ENCODE measurements at places on chromosomes 3 and 15.

DNA sequence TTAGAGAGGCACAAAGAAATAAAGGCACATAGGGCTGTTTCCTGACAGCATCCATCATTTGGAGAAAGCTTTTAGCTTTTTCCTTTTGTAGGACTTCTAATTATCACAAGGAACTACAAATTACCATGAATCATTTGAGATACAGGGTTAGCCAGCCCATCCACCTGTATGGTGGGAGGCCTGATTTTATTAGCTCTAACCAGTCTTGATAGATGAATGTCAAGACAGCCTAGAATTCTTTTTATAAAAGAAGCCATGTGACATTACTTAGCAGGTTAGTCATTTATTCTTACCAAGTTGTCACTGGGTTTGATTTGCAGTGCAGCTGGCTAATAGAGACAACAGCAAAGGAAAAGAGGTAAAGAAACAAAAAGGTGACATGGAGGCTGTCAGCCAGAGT, 618.1 kb downstream of the ZNF385D start:
- DNase-seq = no peak

DNA sequence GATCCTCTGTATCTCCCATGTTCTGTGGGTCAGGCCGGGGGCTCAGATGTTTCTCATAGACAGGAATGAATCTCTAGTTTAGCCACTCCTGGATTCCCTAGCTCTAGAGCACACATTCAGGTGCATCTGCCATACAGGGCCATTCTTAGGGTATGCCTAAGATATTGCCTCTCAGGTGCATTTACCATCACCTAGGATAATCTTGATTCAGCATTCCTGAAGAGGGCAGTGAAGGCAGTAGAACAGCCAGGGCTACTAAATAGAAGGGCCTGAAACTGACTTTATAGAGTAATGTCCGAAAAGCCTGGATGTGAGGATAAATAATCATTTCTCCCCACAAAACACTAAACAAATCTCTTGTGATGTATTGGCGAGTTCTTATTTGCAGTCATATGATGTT, 882.0 kb downstream of the AGBL1 start:
- DNase-seq = no peak

DNA sequence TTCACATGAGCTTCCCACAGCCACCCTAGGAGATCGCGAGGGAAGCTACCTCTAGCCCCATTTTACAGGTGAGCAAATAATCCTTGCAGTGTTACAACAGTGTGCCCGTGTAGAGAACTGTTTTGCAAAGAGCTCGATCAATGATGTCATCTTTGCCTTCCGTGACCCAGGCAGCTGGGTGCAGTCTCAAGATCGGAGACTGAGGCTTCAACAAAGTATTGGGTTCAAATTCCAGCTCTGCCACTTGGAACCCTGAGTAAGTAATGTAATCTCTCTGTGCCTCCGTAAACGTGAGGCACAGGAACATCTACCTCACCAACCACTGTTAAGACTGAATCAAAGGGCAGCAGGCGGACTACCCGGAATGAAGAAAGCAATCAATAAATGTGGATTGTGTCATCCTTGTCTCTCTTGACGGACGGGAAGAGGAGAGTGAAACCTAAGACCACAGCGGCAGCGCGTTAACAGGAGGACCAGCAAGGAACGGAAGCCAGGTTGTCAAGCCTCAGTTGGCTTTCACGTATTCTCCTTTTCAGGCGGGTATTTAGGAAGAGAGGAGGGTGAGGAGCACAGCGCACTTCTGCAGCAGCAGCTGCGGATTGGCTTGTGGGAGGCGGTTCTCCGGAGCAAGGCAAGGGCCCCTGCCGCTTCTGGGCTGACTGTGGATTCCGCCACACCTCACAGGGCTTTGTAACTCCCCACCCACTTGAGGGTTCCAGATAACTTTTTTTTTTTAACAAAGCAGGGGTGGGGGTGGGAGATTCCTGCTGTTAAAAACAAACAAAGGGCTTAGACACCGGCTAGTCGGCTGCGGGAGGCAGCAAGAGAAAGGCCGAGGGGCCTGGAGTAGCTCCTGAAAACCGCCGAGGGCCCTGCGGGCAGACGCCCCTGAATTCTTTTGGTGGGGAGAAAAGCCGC, 1.5 kb upstream of the SMAD3 start:
- no peak for DNase-seq

DNA sequence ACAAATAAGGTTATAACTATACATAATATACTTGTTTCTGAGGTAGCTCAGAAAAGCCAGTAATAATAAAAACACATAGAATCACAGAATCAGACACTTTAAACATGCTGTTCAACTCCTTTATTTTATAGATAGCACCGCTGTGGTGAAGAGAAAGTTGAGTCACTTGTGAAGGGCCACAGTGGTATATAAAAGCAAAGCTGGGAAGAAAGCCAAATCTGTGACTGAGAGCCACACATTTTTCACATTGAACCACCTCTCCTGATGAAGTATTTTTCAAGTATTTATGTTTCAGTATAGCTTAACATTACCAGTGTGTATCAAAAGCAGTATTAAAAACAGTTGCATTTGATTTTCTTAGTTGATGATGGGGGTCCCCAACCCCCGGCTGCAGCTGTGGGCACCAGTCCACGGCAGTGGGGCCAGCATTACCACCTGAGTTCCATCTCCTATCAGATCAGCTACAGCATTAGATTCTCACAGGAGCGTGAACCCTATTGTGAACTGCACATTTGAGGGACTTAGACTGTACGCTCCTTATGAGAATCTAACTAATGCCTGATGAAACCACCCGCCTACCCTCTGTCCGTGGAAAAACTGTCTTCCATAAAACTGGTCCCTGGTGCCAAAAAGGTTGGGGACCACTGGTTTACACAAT, 46.2 kb downstream of the TBL1XR1 start:
- DNase-seq = peak; percentile 61

- DNase-seq = no peak
Observed at GRCh38 chr3:193951859-193952258, 184.1 kb upstream of the HES1 start.

- no peak for DNase-seq
Observed at GRCh38 chr15:25716414-25717126, 146.6 kb downstream of the ATP10A start.

DNA sequence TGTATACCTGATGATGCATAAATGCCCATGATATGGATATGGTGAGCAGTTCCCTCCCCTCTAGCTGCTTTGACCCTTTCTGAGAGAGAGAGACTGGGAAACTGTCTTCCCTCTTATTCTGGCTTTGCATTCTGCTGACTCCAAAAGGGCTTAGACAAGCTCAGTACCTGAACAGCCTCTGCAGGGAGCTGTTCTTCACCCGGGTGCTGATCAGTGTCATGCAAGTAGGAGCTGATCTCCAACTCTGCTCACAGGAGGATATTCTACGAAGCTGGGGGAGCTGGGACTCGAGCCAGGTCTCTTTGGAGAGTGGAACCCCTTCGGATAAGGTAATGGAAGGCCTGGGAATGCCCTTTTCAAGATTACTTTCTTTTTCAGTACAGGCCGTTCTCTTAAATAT, 237.1 kb downstream of the RYR3 start:
- no peak for DNase-seq

DNA sequence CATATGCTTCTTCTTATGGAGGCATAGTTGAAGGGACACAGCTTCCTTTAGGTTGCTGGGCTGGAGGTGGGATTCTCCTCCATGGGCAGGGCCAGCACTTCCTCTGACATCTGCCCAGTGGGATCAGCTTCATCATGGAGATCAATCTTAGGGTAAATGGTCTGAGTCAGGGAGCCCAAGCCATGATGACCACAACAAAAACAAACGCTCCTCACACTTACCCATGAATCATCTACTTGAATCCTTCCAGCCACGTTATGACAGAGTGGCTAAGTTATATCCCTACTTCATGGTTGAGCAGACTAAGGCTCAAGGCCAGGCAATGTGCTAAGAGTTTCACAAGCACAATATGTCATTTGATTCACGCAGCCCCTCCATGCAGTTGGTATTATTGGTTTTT, 87.2 kb upstream of the NMNAT3 start:
- no peak for DNase-seq

DNA sequence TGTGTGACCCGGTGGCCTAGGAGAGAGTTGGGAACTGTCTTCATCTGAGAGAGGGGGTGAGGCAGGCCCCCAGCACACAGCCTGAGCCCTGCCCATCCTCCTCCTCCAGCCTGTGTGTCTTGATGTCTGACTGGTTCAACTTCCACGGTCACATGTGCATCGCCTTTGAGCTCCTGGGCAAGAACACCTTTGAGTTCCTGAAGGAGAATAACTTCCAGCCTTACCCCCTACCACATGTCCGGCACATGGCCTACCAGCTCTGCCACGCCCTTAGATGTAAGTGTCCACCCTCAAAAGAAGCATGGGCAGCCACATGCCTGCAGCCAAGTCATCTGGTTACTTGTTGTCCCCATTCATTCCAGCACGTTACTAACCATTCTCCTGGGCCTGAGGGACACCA, 10.1 kb downstream of the CLK3 start:
- DNase-seq = no peak

- DNase-seq = no peak
Observed at GRCh38 chr3:7977245-7978086, 524.2 kb upstream of the LMCD1 start.

- no peak for DNase-seq
Observed at GRCh38 chr3:149316437-149316836, 17.0 kb downstream of the TM4SF18 start.

DNA sequence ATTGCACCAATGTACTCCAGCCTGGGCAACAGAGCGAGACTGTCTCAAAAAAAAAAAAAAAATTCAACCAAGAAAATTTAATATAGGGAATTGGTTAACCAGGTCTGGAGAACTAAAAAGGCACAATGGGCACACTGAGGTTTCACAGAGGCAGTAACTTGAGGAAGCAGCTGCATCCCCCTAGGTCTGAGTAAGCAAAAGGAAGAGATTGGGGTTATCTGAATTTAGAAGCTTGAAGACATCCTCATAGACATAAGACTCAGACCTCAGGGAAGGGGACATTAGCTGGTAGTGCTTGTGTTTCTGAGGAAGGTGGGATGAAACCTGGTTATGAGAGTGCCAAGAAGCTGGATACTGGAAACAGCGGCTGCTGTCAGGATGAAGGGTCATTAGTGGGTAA, 50.1 kb upstream of the LEKR1 start:
- DNase-seq = no peak
